ENCODE measurements at places on chromosomes 6 and 20.

DNA sequence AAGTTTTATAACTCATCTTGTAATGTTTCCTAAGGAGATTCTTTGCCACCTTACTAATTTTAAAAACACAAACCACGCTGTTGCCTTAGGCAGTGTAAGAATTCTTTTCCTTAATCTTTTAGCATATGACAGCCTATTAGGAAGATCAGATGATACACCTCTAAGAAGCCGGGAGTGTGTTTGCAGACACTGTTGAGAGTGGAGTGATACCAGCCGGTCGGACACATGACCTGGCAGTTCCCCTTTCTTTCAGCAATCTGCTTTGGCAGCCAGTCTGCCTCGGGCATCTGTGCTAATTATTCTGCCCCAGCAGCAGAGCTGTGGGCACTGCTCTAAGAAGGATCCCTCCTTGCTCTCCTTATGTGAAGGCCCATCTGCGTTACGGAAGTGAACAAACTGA is 50.9 kb downstream of the PLCB4 start:
- DNase-seq: no peak

DNA sequence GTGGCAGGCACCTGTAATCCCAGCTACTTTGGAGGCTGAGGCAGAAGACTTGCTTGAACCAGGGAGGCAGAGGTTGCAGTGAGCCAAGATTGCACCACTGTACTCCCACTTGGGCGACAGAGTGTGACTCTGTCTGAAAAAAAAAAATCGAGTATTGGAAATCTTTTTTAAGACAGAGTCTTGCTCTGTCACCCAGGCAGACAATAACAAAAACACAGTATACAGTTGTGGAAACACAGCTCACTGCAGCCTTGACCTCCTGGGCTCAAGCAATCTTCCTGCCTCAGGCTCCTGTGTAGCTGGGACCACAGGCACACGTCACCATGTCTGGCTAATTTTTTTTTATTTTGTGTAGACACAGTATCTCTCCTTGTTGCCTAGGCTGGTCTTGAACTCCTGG is 15.0 kb downstream of the NANP start:
- DNase-seq: no peak

GRCh38 chr6:152625213-152625612 is 11.9 kb downstream of the SYNE1 start:
- DNase-seq: no peak

DNA sequence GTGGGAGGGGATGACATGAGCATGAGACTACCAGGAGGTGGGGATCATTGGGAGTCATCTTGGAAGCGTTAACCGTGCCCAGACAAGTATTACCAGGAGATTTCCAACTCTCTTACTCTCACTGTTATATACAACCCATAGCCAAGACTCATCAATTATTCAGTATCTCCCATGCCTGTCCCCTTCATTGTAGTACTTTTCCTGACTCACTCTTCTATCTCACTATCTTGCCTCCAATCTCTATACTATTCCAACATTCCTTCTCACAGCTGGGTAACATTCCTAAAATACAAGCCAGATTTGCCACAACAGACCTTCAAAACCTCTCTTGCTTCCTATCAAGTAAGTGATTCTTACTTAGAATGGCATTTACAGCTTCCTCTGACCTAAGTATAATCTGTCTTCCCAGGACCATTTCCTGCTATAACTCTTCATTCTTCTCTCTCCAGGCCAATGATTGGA is 226.3 kb upstream of the SMLR1 start:
- no peak for DNase-seq

DNA sequence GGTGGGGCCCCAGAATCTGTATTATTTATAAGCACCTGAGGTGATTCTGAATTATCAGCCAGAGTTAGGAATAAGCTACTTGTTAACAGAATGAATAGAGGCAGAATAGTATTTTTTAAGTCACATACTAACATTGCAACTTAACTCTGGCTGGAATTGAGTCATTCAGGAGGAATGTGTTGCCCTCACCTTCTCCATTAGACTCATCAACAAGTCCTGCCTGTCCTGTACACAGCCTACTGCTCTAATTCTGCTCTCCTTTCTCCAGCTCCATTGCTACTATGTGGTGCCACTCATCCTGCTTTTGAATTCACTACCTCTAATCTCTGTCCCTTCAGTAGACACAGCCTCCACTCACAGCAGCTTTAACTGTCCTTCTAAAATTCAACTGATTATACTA is 669.4 kb downstream of the DHX35 start:
- DNase-seq: no peak

GRCh38 chr6:41657131-41658094 is 19.1 kb downstream of the MDFI start:
- no peak for DNase-seq

DNA sequence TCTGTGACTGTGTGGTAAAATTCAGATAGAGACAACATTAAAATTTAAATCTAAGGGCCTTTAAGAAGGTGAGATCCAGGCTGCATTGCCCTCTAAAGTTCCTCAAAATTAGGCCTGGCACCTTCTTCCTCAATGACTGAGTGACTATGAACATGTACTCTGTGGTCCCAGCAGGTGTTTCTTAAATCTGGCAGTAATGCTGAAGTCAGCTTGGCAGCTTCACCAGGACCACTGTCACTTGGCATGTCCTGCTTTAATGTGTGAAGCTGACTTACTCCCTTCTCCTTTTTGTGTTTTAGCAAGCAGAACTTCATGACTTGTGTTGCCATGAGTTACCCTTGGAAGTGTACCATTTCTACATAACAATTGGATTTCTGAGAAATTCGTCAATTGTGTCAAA is 141.7 kb downstream of the NKAIN2 start:
- DNase-seq: no peak

GRCh38 chr6:37727996-37728395 is 30.3 kb upstream of the MDGA1 start:
- DNase-seq: no peak

DNA sequence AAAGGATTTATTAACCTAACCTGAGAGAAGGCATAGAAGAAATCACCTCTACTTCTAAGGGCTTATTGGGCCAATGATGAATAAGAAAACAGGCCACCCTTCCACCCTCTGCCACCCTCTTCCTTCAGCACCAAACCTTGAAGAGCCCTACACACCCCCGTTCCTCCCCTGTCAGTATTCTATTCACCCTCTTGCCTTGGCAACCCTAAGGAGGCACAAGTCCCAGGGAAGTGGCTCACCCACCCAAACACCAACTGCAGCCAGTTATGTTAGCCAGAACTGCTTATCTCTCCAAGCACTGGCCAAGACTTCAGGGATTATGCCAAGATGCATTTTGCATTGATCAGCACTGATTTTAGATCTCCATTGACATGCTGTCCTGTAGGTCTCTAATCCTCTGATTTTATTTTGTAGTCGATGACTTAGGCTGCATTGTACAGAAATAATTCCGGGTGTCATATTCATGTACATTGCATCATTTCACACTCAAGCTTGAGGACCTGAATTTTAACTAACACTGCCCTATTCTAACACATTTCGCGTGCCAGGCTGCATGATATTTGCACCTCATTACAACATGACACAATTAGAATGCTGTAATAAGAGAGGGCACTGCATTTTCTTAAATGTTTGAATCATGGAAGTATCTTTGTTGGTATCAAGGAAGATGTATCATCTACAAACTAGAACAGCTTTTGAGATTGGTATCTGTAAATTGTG is 15.7 kb downstream of the CNKSR3 start:
- no peak for DNase-seq

DNA sequence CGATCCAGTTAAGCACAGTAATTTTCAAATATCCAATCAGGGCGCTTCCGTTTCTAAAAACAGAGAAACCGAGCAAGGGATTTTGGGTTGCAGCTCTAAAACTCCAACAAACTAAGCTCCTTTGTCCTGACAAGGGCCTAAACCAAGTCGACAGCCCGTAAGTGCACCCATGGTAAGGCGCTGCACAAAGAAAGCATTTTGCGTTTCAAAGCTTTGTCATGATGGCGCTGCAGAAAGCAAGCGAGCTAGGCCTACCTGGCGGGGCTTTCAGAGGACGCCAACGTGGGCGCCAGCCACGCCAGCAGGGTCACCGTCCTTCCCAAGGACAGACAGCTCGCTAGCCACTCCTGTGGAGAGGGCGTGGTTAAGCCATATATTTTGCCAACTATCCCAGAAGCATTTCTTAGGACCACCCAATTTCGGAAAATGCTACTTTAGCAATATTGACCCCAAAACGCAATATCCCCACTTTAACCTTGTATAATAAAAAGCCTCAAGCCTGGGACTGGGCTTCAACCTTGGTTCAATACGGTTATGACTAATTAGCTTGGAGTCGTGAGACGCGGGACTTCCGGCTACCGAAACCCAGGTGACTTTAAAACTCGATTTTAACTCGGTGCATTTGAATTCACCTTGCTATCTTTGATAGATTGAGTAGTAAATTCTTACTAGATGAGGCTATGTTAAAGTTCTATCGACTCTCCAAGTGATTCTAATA is 53.8 kb downstream of the TRIM38 start:
- no peak for DNase-seq

Data from NCI-H1048 (cell line).